ENCODE measurements at places on chromosomes 7 and 10. TPM values are rescaled to one million over a fixed set of nuclear protein-coding genes. Genes with fewer than 3 reads are reported as not detected.

GRCh38 chr10:25912866-25913265 lies 21.2 kb upstream of the MYO3A start:
- DNase-seq = no peak

DNA sequence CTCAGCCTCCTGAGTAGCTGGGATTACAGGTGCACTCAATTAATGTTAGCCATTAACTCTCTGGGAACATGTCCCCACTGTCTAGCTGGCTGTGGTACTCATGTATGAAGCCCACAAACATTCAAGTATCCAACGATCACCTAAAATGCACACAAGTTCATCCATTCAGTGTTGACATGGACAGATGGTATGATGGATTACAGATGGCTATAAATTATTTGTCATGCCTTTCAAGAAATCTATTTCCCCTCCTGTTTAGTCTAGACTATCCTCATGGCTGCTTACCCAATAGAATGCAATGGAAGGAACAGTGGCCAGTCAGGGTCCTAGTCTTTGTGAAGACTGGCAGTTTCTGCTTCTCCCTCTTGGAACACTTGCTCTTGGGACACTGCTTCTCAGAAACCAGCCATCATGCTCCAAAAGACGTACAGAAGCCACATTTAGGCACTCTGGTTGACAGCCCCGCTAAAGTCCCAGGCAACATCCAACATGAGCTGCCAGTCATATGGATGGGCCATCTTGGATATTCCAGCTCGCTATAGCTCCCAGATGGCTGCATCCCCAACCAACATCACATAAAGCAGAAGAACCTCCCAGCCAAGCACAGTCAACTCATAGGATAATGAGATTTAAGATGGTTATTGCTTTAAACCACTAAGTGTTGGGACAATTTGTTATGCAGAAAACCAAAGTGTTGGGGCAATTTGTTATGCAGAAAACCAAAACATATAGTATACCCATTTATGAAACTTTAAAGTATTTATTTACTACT lies 33.1 kb downstream of the MYL10 start:
- no peak for DNase-seq

DNA sequence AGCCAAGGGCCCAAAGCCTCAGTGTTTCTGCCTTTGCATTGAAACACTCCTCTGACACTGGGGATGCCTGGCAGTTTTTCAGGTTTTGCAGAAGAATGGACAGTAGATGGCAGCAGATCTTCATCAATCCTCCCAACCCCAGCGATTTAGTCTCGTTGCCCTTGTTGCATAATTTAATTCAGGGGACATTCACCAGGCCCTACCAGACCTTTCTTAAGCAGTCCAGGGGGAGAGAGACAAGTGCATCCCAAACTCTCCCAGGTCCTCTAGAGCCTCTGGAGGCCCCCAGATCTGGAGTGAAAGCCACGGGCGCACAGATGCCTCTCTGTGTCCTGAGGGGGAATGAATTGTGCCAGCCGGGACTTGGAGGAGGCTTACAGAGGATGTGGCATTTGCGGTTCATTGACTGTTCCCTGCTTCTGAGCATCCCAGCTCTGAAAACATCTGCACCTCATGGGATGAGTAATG lies 29.6 kb downstream of the MINDY4 start:
- DNase-seq = peak; percentile 44

GRCh38 chr7:132544999-132545398 lies 31.3 kb downstream of the PLXNA4 start:
- no peak for DNase-seq

DNA sequence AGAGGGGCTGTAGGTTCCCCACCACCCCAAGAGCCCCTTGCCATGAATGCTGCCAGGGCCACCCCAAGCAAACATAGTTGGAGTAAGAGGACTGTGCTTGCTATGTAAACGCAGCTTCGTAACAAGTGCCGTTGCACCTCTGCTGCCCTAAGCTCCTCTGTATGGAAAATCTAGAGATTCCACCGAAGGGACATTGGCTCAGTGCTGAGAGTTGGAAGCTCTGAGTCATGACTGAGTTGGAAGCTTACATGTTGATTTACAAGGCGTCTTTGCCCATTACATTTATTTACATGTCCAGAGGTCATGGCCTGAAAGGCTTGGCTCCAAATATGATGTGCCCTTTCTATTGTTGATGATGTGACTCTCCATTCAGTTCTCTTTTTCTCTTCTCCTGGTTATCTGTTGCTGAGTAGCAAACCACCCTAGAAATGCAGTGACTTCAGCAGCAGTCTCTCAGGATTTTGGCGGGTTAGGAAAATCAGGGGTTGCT lies 233.1 kb upstream of the TCF7L2 start:
- DNase-seq = no peak

- DNase-seq = no peak
Observed at GRCh38 chr10:110711382-110711781, 67.2 kb downstream of the RBM20 start.

Gene HPS6
- polyA plus RNA-seq = 2.8 TPM

GRCh38 chr7:124031919-124032318 lies 948 bp downstream of the TMEM229A start:
- no peak for DNase-seq
